ENCODE measurements at places on chromosomes 16 and 17. TPM values are rescaled to one million over a fixed set of nuclear protein-coding genes. Genes with fewer than 3 reads are reported as not detected.

Gene FAM171A2
- 5.7 TPM for total RNA-seq

GRCh38 chr17:73703192-73703591 lies 58.9 kb upstream of the SDK2 start:
- no peak for DNase-seq

- DNase-seq: no peak
Measured at GRCh38 chr16:84806256-84806889, 13.4 kb upstream of the CRISPLD2 start.

GRCh38 chr17:50219342-50219741 lies 17.9 kb upstream of the COL1A1 start:
- no peak for DNase-seq

GRCh38 chr16:86110726-86111125 lies 211.8 kb downstream of the IRF8 start:
- DNase-seq: no peak
